ENCODE measurements at places on chromosomes 2 and 18.

DNA sequence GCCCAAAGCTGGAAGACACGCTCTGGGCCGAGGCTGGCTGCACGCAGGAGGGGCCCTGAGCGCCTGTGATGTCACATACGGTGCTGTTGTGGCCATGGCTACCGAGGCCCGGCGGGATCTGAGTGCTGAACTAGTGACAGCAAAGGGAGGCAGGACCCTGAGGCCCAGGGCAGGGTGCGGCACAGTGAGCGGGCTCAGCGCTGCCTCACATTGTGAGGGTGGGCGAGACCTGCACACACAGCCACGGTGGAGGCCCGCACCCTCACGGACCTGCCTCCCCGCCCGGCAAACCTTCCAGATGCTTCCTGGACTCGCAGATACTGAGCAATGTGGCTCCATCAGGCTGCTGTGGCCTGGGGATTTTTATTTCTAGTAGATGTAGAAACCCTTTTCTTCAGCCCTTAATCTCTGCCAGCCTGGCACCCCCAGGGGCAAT, 133.8 kb upstream of the CTDP1 start:
- no peak for DNase-seq

DNA sequence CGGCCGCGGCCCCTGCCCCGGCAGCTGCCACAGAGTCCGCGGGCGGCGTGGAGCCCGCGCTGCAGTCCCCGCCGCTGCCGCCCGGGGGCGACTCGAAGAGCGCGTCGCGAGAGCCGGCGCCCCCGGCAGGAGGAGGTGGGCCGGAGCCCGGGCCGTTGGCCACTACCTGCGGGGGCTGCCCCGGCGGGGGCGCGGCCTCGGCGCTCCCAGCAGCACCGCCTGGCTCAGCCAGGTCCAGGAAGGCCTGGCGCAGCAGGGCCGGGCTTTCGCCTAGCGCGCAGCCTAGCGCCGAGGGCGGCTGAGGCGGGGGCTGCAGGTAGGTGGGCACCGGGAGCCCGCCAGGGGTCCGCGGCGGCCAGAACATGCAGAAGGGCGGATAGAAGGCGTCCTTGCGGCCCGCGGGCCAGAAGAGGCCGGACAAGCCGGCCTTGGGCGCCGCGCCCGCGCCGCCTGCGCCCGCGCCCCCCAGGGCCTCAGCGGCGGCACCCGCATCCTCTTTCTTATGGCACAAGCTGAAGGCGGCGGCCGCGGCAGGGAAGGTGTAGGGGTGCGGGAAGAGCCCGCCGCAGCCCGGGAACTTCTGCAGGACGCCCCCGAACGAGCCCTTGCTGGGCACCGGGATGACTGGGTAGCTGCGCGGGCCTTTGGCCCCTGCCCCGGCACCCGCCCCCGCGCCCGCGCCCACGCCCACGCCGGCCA, 3.9 kb downstream of the SKOR2 start:
- no peak for DNase-seq

- no peak for DNase-seq
Observed at GRCh38 chr2:40257340-40258134, 194.4 kb downstream of the SLC8A1 start.

DNA sequence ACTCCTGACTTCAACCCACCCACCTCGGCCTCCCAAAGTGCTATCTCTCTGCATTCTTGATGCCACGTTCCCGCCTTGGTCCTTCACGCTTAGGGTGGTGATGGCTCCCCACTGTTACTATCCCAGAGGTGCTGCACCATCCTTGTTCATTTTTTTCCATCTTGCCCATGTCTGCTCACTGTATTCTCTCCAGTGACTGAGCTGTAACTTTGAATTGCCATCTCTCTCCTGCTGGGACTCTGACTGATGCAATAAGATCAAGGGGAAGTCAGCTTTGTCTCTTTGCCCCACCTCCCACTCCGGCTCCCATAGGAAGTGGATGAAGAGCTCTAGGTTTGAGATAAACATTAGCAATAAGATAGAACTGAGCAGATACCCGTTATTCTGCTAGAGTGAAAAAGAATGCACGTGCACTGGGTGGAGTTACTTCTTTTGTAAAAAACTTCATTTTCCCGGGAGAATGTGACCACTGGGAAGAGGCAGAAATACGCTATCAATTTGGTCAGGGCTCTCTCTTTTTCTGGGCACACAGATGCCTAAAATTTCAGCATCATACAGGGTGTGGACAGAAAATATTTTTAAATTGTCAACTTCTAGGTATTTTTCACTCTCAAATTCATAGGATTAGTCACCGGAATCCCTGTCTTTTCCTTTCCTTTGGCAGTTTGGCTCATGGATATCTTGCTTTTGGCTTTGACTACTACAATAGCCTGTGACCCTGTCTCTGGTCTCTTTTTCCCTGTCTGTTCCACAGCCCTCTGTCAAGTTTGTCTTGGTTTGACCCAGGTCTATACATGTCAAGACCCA, 105.4 kb downstream of the POLR1A start:
- DNase-seq, result no peak

- no peak for DNase-seq
Observed at GRCh38 chr2:101112772-101113157, 38.4 kb downstream of the TBC1D8 start.

- DNase-seq, result peak; percentile 37
Observed at GRCh38 chr2:144508172-144508851, 11.6 kb downstream of the ZEB2 start.

- DNase-seq, result peak; percentile 1
Observed at GRCh38 chr2:1136067-1136466, 185.4 kb downstream of the SNTG2 start.

- DNase-seq, result peak; percentile 6
Observed at GRCh38 chr2:177393203-177393755, 706 bp downstream of the AGPS start.

- no peak for DNase-seq
Observed at GRCh38 chr18:39966275-39966674, 1988.8 kb upstream of the PIK3C3 start.

DNA sequence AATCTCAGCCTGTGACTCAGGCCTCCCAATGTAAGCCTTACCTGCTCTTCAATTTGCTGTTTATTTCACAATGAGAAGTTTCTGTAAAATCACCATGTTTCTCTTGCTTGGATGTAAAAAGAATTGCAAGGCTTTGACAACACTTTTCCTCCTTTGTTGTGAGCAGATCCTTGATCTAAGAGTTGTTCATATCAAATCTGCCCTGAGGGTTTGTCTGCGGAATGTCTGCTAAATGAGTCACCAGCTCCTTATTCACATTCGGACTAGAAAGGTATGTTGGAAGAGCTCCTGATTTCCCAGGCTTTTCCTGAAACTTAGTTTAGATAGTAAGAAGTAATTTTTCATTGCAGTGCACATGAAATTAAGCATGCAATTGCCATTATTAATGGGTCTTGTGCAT, 268.2 kb upstream of the TCF4 start:
- DNase-seq, result peak; percentile 97

DNA sequence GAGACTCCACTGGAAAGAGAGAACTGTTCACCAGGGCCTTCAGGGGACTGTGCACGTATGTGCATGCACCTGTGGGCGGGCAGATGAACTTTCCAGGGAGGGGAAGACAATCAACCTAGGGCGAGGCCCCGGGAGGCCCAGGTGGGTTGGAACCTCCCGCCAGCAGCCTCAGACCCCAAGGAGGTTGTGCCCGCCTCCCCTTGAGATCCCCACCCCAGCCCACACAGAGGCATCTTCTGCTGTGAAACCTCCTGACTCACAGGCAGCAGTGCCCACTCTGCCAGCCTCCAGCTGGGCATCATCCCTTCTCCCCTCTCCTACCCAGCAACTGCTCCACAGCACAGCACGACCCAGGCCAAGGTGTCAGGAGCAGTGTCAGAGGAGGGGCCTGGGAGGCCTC, 54.4 kb downstream of the FAM178B start:
- DNase-seq, result no peak

GRCh38 chr2:172370821-172371455, 56.4 kb upstream of the ITGA6 start:
- no peak for DNase-seq

- DNase-seq, result no peak
Observed at GRCh38 chr18:56836173-56836572, 185.0 kb downstream of the WDR7 start.

GRCh38 chr18:50097702-50098101, 97.2 kb downstream of the MYO5B start:
- no peak for DNase-seq

DNA sequence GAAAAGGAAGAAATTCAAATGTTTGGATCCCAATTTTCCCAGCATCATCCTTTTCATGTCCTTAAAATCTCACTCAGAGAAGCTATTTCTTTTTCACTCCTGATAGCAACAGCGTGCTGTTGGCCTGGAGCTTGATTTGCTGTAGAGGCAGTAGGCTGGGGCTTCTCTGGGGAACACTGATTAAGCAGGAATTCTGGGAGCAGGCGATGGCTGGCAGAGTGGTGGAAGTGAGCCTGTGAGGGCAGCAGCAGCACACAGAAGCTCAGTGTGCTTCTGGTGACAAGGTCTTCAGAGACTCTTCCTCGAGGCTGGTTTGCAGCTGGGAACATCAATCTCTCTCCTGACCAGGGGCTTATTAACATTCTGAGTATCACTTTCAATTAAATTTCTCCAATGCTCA, 284.6 kb downstream of the DPP10 start:
- DNase-seq, result no peak

DNA sequence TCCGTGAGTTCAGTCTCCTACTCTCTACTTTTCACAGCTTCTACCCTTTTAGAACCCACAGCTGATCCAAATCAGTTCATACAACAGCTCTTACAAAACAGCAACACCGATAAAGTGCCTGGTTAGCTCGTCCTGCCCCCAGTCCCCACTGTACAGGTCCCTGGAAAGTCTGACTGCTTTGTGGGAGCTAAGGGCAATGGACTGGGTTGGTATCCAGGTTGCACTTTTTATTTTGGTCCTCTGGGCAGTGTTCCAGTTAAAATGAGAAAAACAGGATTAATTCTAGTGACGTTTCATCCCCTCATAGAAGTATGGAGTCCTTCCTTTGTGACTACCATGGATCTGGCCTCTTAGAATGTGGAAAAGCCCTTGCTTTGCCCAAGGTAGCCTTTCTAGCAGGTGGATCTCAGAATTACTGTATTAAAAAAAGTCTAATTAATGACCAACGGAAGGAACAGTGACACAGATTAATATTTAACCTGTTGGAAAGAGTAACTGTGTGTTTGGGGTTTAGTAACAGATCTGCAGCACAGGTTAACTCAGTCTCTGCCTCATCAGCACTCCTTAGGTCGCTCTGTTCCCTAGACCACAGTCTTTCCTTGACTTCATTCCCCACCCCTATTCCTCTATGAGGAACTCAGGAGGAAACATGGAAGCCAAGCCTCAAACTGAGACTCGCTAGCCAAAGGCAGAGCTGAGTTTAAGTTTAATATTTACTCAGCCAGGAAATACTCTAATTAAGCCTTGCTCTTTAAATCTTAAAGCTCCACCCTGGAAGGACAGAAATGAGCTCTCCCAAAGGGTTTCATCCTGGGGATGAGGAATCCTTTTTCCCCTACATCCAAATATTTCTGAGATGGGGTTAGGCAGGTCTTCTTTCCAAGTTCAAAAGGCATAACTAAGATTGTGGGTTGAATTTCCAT, 52.8 kb upstream of the ITGA6 start:
- no peak for DNase-seq

- DNase-seq, result peak; percentile 63
Observed at GRCh38 chr18:61322265-61322873, 10.9 kb upstream of the CDH20 start.

DNA sequence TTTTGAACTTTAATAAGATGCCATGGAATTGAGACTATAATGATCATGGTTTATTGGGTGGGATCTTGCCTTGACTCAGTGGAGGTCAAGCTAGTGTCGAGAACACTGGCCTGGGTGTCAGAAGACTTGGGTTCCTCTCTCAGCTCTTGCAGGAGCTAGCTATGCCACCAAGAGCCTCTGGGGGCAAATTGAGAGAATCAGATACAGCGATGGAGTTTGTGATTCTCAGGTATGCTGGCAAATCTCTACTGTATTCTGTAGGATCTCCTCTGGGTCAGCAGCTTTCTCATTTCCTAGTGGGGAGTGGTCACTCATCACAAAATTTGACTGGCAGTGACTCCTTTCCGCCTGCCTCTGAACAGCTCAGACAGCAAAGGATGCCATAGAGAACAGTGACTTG, 477.0 kb downstream of the RNF144A start:
- no peak for DNase-seq

- DNase-seq, result no peak
Observed at GRCh38 chr18:79870301-79871025, 72.7 kb downstream of the KCNG2 start.

- DNase-seq, result no peak
Observed at GRCh38 chr2:123747326-123747725, 277.8 kb upstream of the CNTNAP5 start.

GRCh38 chr2:3563521-3563976, 5.4 kb upstream of the RNASEH1 start:
- DNase-seq, result no peak

DNA sequence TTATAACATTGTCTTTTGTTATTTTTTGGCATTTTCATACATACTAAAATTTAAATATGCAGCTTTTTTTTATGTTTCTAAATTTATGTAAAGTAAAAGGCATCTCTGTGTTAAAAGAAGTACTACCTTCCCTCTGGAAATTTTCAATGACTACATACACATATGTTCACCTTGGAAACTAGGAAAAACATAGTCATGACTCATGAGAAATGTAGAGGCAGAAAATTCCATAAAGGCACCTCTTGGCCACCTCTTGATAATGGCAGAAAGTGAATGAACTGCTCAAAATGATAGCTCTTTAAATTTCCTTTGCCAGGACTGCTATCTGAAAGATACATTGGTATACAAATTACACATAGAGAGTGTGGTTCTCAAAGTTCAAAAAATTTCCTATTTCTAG, 889.1 kb upstream of the ZEB2 start:
- no peak for DNase-seq

GRCh38 chr2:47525167-47525566, 122.2 kb downstream of the MSH2 start:
- DNase-seq, result no peak

GRCh38 chr2:29586919-29587318, 334.5 kb downstream of the ALK start:
- DNase-seq, result no peak

- no peak for DNase-seq
Observed at GRCh38 chr2:147689220-147689909, 155.5 kb upstream of the ACVR2A start.

DNA sequence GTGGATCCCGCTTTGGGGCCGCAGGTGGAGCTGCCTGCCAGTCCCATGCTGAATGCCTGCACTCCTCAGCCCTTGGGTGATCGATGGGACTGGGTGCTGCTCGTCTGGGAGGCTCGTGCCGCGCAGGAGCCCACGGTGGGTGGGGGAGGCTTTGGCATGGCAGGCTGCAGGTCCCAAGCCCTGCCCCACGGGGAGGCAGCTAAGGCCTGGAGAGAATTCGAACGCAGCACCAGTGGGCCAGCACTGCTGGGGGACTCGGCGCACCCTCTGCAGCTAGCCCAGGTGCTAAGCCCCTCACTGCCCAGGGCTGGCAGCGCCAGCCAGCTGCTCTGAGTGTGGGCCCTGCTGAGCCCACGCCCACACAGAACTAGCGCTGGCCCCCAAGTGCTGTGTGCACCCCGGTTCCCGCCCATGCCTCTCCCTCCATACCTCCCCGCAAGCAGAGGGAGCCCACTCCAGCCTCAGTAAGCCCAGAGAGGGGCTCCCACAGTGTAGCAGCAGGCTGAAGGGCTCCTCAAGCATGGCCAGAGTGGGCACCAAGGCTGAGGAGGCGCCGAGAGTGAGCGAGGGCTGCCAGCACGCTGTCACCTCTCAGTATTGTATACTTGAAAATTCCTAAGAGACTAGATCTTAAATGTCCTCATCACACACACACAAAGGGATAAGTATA, 1654.2 kb upstream of the SLC39A10 start:
- DNase-seq, result no peak

GRCh38 chr2:37614061-37614738, 57.2 kb downstream of the CDC42EP3 start:
- peak; percentile 83 for DNase-seq

- DNase-seq, result no peak
Observed at GRCh38 chr2:32874931-32875330, 71.8 kb upstream of the LTBP1 start.

GRCh38 chr18:72329533-72329932, 214.6 kb downstream of the CBLN2 start:
- DNase-seq, result no peak

Measured in EL (cell line).